ENCODE measurements at places on chromosomes 2 and 18. TPM values are rescaled to one million over a fixed set of nuclear protein-coding genes. Genes with fewer than 3 reads are reported as not detected.

GRCh38 chr2:39183673-39184072 lies 60.1 kb downstream of the CDKL4 start:
- H3K36me3 ChIP-seq, result no peaks in the 10 kb centered on the region
- no peak for DNase-seq
- H3K4me1 ChIP-seq, result no peaks in the 10 kb centered on the region
- no peak overlapping the region for H3K4me3 ChIP-seq
- no peaks in the 10 kb centered on the region for H3K27me3 ChIP-seq
- H3K27ac ChIP-seq, result no peak overlapping the region

- no peak for DNase-seq
- H3K27ac ChIP-seq, result no peak overlapping the region
- H3K36me3 ChIP-seq, result 0 out of 2 replicates have a peak, but pooled peaks cover 10% of the 10 kb centered on the region
- no peak overlapping the region for H3K4me3 ChIP-seq
- H3K27me3 ChIP-seq, result no peaks in the 10 kb centered on the region
Measured at GRCh38 chr2:98565286-98565860, 42.9 kb downstream of the COA5 start.

DNA sequence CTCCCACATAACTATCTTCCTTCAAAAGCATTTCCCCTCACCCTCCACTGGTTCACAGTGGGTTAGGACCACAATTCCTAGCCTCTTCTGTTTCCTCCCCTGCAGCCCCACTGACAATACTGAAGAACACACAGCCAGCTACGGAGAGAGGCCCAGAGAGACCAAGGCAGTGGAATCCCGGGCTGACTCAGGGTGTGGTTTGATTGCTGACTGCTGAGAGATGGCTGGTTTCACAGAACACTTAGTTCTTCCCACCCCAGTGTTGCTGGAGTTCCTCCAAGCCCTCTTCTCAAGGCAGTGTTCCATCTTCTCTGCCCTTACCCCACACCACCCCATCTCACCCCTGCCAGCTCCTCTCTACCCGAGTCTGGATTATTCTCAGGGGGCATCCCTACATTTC lies 43.3 kb upstream of the ZFP36L2 start:
- H3K4me1 ChIP-seq, result no peaks in the 10 kb centered on the region
- H3K27me3 ChIP-seq, result no peaks in the 10 kb centered on the region
- no peaks in the 10 kb centered on the region for H3K36me3 ChIP-seq
- H3K4me3 ChIP-seq, result no peak overlapping the region

DNA sequence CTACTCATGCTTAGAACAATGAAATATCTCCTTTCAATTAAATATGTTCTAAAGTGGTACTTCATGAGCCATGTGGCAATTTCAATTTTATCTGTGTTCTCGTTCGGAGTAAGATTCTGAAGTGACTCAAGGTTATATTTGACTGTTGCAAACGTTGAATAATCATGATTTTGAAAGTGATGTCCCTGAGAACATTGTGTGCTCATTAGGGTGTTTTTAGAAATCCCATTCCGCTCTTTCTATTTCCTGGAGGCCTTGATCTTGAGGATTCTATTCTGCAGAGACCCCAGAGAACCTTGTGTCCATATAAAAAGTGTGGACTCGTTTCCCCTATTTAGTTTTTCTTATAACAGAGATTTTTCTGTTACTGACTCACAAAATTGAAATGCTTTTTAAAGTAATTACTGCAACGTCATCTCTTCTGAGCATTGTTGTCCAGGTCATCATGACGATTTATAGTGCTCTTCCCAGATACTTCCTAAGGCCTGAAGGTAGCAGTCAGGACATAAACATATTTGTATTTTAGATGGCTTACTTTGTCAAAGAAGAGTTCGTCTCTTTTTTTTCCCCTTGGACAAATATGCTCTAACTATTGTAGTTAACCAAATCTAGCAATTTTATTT lies 27.2 kb downstream of the IL1R2 start:
- H3K36me3 ChIP-seq, result no peaks in the 10 kb centered on the region
- no peaks in the 10 kb centered on the region for H3K27me3 ChIP-seq
- no peak overlapping the region for H3K4me3 ChIP-seq
- no peak for DNase-seq
- H3K4me1 ChIP-seq, result no peaks in the 10 kb centered on the region
- H3K27ac ChIP-seq, result no peak overlapping the region

- no peaks in the 10 kb centered on the region for H3K36me3 ChIP-seq
- no peaks in the 10 kb centered on the region for H3K27me3 ChIP-seq
- no peaks in the 10 kb centered on the region for H3K4me1 ChIP-seq
Measured at GRCh38 chr2:190812506-190813294, 67.9 kb upstream of the GLS start.

- peaks cover 81% of the 10 kb centered on the region for H3K4me1 ChIP-seq
- peak overlapping the region; percentile 94 for H3K27ac ChIP-seq
Measured at GRCh38 chr2:220227266-220227920, 600.0 kb downstream of the SLC4A3 start.

DNA sequence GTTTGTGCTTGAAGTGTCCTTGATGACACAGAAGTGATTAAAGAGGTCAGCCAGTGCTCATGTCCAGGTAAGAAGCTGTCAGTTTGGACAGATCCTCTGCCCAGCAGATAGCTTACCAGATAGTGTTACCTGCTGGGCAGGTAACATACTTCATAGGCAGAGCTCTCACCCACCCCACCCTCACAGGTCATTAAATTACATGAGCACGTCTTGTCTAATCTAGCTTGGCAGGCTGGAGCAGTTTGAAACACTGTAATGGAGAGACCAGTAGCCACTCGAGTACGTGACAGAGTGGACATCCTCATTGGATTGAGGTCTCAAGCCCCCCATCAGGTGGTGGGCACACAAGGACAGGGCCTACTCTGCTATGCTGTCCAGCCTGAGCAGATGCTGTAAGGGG lies 27.1 kb downstream of the TTC32 start:
- H3K4me1 ChIP-seq, result no peaks in the 10 kb centered on the region
- H3K27me3 ChIP-seq, result no peaks in the 10 kb centered on the region
- DNase-seq, result no peak
- no peak overlapping the region for H3K27ac ChIP-seq
- H3K36me3 ChIP-seq, result no peaks in the 10 kb centered on the region
- H3K4me3 ChIP-seq, result no peak overlapping the region

GRCh38 chr2:112547333-112547732 lies 5.1 kb downstream of the POLR1B start:
- H3K4me3 ChIP-seq, result no peak overlapping the region
- no peak overlapping the region for H3K27ac ChIP-seq
- peaks cover 8% of the 10 kb centered on the region for H3K4me1 ChIP-seq

GRCh38 chr2:98134172-98135005 lies 47.4 kb downstream of the VWA3B start:
- H3K4me1 ChIP-seq, result no peaks in the 10 kb centered on the region
- no peak for DNase-seq
- H3K27me3 ChIP-seq, result no peaks in the 10 kb centered on the region
- no peak overlapping the region for H3K4me3 ChIP-seq
- no peaks in the 10 kb centered on the region for H3K36me3 ChIP-seq

DNA sequence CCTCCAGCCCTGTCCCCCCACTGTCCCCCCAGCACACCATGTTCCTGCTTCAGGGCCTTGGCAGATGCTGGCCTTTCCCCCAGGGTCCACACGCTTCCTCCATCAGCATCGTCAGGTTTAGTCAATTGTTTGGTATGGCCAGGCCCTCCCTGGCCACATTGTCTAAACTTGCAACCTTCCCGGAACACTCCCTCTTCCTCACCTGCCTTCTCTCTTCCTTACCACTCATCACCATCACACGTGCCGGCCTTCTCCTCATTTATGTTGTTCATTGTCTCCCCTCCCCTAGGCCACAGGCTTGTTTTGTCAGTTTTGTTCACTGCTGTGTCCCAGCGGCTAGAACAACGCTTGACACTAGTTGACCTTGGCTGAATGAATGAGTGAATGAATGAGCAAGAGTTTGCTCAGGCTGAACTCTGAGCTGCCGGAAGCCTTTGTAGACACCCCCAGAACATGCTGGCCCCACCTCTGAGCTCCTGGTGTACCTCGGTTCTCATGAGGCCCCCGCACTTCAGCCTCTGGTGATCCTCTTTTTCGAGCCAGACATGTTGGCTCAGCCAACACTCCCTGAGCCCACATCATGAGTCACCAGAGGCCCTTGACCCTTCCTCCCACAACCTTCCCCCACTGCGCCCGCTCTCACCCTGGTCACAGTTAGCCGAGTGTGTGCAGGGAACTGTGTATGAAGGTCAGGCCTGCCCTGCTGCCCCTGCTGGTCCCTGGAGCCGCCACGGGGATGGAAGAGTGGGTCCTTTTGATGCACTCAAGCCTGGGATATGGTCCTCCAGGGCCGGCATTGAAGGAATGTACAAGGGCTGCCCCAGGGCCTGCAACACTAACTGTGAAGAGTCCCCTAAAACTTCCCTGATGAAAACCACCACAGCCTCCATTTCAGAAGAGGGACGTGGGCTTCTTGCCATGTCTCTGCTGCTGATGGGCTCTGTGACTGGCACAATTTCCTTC lies 57.5 kb downstream of the HS1BP3 start:
- H3K4me3 ChIP-seq, result no peak overlapping the region
- H3K4me1 ChIP-seq, result peaks cover 52% of the 10 kb centered on the region
- no peak overlapping the region for H3K27ac ChIP-seq
- no peaks in the 10 kb centered on the region for H3K36me3 ChIP-seq

- H3K4me3 ChIP-seq, result peak overlapping the region; percentile 39
- H3K4me1 ChIP-seq, result peaks cover 18% of the 10 kb centered on the region
- peak overlapping the region; percentile 24 for H3K27ac ChIP-seq
- no peaks in the 10 kb centered on the region for H3K36me3 ChIP-seq
- peak; percentile 19 for DNase-seq
Measured at GRCh38 chr2:64988420-64989125, 626 bp upstream of the SLC1A4 start.

DNA sequence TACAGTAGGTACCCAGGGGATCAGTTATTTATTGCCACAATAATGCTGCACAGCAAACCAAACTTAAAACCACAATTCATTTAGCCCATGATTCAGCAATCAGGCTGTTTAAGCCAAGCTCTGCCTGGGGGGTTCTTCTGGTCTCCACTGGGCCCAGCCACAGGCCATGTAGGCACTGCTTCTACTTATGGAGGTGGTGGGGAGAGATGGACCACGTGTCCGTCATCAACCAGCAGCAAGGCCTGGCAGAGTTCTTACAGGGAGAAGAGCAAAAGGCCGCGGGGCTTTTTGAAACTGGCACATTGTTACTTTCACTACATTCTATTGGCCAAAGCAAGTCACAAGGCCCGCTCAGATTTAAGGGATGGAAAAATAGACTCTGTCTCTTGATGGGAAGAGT lies 76.3 kb upstream of the DAPL1 start:
- peaks cover 6% of the 10 kb centered on the region for H3K4me1 ChIP-seq
- H3K27me3 ChIP-seq, result no peaks in the 10 kb centered on the region
- H3K4me3 ChIP-seq, result no peak overlapping the region
- H3K27ac ChIP-seq, result no peak overlapping the region

DNA sequence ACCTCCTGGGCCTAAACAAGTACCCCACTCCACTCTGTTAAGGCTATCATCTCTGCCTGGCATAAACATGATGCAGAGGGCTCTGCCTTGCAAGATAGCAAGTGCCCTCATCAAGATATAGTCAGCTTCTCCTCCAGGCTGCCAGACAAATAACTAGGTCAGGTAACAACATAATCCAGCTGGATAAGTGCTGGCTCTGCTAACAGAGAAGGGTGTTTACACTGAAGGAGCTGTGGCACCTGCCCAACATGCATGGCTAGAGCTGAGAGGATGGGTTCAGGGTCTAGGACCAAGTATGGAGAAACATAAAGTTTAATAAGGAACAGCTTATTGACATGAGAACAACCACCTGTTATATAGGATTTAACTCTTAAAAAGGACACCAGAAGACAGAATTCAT lies 42.8 kb downstream of the DLGAP1 start:
- H3K27me3 ChIP-seq, result no peaks in the 10 kb centered on the region
- no peaks in the 10 kb centered on the region for H3K4me1 ChIP-seq
- no peak overlapping the region for H3K27ac ChIP-seq
- no peak for DNase-seq

DNA sequence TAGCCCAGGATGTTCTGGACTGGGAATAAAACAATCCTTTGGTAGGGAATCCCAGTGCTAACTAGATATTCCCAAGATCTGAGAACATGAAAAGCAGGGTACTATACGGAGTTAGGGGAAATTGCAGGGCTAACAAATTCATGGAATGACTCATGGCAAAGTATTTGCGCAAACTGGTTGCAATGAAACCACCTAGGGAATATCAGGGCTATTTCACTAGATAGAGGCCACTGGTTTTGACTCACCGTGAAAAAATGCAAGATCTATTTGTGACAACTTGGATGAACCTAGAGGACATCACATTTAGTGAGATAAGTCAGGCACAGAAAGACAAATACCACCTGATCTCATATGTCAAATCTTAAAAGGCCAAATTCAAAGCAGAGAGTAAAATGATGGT lies 233.3 kb downstream of the MBD2 start:
- peaks cover 5% of the 10 kb centered on the region for H3K4me1 ChIP-seq
- H3K27ac ChIP-seq, result peak overlapping the region; percentile 18
- H3K36me3 ChIP-seq, result no peaks in the 10 kb centered on the region
- H3K27me3 ChIP-seq, result no peaks in the 10 kb centered on the region
- DNase-seq, result peak; percentile 45

GRCh38 chr18:11178951-11179549 lies 29.7 kb upstream of the PIEZO2 start:
- no peak for DNase-seq
- no peaks in the 10 kb centered on the region for H3K36me3 ChIP-seq
- no peaks in the 10 kb centered on the region for H3K4me1 ChIP-seq
- 0 out of 2 replicates have a peak, but pooled peaks cover 10% of the 10 kb centered on the region for H3K27me3 ChIP-seq
- H3K4me3 ChIP-seq, result no peak overlapping the region

DNA sequence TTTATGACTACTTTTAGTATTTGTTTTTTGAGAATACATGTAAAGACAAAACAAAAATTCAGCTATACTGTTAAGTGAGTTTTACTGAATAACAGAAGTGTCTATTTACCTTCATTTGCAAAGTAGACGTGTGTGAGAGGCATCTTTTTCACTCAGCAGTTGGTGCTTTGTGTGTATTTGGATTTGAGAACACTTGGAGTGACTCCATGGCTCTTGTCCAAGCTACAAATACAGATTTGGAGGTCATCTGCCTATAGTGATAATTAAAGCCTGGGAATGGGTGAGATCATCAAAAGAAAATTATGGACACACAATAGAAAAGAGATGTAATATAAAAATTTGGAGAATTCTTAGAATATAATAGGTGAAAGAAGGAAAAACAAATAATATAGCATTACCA lies 6.2 kb downstream of the NAB1 start:
- no peak overlapping the region for H3K27ac ChIP-seq
- no peaks in the 10 kb centered on the region for H3K27me3 ChIP-seq
- H3K4me3 ChIP-seq, result no peak overlapping the region

- no peak overlapping the region for H3K27ac ChIP-seq
- H3K36me3 ChIP-seq, result no peaks in the 10 kb centered on the region
- DNase-seq, result no peak
- H3K4me3 ChIP-seq, result no peak overlapping the region
- H3K4me1 ChIP-seq, result no peaks in the 10 kb centered on the region
Measured at GRCh38 chr2:134718023-134718816, 580 bp downstream of the TMEM163 start.

The IL1F10 gene
- total RNA-seq, result not detected

All from HCT116 (cell line).